AG04450 (cell line): ENCODE measurements at places on chromosomes 6 and 20.
A peak's percentile ranks its signal among the peaks of the same experiment; 100 is the strongest.

DNA sequence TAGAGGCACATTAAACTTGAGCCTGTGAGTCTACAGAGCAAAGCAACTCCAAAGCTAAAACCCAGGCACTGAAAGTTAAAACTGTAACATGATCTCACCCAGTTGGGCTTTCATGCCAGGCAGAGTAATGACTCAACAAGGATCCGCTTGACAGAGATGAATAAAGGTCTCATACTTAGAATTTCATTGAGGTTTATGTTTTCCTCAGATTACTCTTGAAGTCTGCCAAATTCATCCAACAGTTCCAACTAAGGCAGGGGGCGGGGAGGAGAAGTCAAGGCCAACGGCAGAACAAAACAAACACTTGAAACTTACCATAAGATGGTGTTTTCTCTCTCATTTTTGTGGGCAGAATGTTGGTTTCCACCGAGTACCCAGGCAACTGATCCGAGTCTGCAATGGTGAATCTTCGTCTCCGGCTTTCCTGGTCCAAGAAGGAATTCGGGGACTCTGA is 54.0 kb upstream of the IPCEF1 start:
- DNase-seq = peak; percentile 91

- no peak for DNase-seq
These were observed 32.2 kb upstream of the ADGRF5 start for GRCh38 chr6:46953921-46954320.

GRCh38 chr20:19975901-19976300 is 41.3 kb upstream of the NAA20 start:
- no peak for DNase-seq

DNA sequence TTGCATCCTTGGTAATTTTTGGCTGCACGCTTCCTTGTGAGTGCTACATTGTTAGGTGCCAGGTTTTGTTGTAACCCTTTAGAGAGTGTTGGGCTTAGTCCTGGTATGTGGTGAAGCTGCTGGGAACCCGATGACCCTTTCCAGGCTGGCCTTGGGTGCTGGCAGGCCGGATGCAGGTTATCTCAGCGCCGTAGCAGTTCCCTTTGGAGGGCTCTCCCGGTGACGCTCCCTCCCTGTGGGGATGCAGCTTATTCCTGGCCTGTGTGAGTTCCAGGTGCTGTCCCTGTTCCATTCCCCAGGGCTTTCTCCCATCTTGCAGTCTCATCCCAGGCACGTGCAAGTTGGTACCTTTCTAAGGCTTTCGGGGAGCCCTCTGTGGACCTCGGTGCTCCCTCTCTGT is 13.9 kb upstream of the BHLHE23 start:
- no peak for DNase-seq

DNA sequence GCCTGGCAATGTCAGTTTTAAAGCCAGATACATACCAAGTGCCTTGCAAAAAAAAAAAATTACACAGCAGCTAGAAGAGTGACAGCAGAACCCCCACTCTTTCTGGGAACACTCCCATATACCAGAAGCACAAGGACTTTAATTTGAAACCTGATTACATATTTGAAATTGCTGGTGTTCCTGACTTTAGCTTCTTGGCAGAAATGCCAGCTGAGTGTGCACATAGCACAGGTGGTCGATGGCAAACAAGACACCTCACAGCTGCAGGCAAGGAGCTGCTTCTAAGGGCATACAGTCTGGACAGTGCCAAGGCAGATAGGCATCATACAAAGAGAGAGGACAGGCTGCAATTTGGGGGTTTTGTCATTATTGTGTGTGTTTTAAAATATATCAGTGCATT is 150.7 kb upstream of the SGK1 start:
- DNase-seq = no peak

- DNase-seq = no peak
These were observed 40.0 kb downstream of the FRK start for GRCh38 chr6:116020738-116021137.

GRCh38 chr6:93471281-93471680 is 51.9 kb upstream of the EPHA7 start:
- no peak for DNase-seq

DNA sequence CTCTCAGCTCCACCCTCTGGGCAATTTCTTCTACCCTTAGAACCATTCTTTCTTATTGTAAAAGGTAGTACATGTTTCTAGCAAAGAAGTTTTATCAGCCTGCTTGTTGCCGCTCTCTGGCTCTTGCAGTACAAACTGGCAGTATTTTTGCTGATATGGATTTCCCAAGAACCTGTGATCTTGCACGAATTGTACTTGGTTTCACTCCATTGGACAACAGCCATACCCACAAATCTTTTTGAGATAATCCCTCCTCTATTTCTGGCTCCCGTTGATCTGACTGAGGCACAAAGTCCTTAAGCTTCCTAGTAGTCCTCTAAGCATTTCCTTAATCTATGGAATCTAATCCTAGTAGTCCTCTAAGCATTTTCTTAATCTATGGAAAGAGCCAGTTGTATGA is 487.0 kb upstream of the PTCHD4 start:
- no peak for DNase-seq

DNA sequence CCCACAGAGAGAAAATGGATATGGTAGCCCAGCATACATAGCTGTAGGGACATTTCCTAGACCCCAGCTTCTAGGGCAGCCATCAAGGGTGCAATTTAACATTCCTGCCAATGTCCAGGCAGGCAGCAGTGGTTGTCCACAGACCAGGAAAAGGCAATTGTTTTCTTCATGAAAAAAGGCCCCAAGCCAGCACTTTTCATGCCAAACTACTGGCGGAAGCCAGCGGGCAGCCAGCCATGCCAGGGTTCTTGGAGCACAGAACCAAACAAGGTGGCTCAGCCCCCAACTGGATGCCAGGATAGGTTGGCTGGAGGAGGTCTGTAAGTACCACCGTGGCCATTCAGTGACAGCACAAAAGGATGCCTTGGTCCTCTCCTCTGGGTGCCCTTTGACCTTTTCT is 94.6 kb downstream of the BANF2 start:
- no peak for DNase-seq
